ENCODE measurements at places on chromosomes 2 and 18. TPM values are rescaled to one million over a fixed set of nuclear protein-coding genes. Genes with fewer than 3 reads are reported as not detected.

Gene CAB39
- 54.2 TPM for total RNA-seq

Gene SH2D6
- 1.5 TPM for total RNA-seq

Gene INHBB
- total RNA-seq, result 20.0 TPM

Gene GMPPA
- total RNA-seq, result 37.6 TPM

Gene PTPRN
- total RNA-seq, result 1.1 TPM

Gene CYTIP
- total RNA-seq, result not detected

Gene GPR35
- total RNA-seq, result 0.50 TPM

Gene OR6B2
- total RNA-seq, result not detected

Gene EMILIN2
- 14.4 TPM for total RNA-seq

Gene MROH2A
- total RNA-seq, result 0.26 TPM

Gene MAP3K19
- total RNA-seq, result not detected

Gene ACMSD
- total RNA-seq, result not detected

Gene RAPH1
- total RNA-seq, result 5.2 TPM

Gene CERKL
- total RNA-seq, result 0.15 TPM

Gene B3GNT7
- total RNA-seq, result 2.6 TPM

Gene CHRNG
- not detected for total RNA-seq

Gene UGT1A3
- total RNA-seq, result not detected

Gene ALLC
- not detected for total RNA-seq

Gene RASGRP3
- total RNA-seq, result 1.1 TPM

Gene TMEM198
- total RNA-seq, result 1.3 TPM

Gene ERMN
- not detected for total RNA-seq

Gene CDH2
- total RNA-seq, result 43.1 TPM

Gene ARPC2
- total RNA-seq, result 295 TPM

Gene MDH1B
- 1.9 TPM for total RNA-seq

Gene TMEM247
- total RNA-seq, result not detected

Gene QPCT
- total RNA-seq, result 20.4 TPM

Gene GCKR
- 0.36 TPM for total RNA-seq

All from A549 treated with Mapracorat at 1 μM for 4 hours (cell line).